Activated naive CD8-positive, alpha-beta T cell treated with anti-CD3 and anti-CD28 coated beads, Interleukin-2, amount 50 U/mL, for 16 hours (primary cell): ENCODE measurements at places on chromosomes 6 and 20.

DNA sequence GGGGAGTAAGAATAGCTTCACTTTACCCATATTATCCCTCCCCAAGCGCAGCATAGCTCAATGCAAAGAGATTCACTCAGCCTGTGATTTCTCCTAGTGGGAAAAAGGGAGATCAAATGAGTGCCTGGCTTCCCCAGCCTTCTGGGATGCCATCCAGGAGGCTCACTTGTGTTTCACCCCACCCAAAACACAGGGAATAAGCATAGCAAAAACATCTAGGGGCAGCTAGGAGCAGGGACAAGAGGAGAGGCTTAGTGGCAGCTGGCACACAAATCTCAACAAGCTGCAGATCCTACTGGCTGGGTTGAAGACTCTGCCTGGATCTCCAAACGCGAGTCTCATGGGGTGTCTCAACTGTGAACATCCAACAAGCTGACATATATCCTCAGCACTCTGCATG is 715.8 kb downstream of the RNF144B start:
- no peak for DNase-seq

DNA sequence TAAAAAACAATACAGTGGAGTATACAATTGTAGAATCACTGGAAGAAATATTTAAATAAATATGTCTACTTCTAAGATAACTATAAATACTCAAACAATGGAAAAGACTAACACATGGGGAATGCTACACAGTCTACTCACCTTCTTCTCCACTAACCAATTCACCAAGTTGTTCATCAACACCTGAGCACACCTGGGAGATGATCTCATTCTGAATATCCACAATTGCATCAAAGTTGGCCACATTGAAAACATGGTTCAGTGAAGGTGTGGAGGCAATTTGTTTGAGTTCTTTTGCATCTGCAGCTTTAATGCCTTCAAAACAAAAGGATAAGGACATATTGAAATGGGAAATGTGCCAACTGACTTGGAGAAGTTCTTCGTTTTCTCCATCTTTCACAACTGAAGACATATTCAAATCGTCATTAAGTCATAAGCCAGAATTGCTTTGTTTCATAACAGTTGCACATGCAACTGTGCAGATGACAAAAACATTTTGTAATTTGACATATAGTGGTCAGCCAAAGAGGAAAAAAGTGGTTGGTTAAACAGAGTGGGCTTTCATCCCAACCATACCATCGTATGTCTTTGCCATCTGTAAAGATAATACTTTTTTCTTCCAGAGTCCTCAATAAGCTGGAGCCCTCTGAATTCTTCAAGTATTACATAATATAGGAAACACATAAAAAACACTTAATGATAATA is 17.5 kb downstream of the COL12A1 start:
- DNase-seq, result no peak

DNA sequence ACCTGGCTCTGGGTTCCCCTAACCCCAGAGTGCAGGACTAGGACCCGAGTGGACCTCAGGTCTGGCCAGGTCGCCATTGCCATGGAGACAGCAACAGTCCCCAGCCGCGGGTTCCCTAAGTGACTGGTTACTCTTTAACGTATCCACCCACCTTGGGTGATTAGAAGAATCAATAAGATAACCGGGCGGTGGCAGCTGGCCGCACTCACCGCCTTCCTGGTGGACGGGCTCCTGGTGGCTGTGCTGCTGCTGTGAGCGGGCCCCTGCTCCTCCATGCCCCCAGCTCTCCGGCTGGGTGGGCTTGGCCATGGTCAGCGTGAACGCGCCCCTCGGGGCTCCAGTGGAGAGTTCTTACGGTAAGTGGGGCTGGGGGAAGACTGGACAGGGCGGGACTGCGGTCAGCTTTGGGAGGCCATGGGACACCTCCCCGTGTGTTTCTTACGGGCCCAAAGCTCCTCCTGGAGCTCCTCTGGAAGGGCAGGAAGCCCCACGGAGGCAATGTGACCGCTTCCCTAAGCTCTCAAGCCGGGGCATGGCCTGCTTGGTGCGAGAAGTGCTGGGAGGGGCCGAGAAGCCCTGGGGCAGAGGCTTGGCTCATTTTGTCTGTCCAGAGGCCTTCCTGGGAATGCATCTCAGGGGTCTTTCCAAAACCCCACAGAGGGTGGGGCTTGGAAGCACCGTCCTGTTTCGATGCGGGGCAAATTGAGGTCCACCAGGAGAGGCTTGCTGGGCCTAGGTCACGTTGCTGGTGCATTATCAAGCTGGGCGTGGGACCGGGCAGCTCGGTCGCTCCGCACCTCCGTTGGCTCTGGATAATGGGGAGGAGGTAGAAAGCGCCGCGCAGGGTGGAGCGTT is at the start of gene HNF4A:
Gene HNF4A (plus strand): TSS at position 202 of the 855 bp plus-strand sequence. CDS start 106 bp downstream, at position 308.
- no peak for DNase-seq

DNA sequence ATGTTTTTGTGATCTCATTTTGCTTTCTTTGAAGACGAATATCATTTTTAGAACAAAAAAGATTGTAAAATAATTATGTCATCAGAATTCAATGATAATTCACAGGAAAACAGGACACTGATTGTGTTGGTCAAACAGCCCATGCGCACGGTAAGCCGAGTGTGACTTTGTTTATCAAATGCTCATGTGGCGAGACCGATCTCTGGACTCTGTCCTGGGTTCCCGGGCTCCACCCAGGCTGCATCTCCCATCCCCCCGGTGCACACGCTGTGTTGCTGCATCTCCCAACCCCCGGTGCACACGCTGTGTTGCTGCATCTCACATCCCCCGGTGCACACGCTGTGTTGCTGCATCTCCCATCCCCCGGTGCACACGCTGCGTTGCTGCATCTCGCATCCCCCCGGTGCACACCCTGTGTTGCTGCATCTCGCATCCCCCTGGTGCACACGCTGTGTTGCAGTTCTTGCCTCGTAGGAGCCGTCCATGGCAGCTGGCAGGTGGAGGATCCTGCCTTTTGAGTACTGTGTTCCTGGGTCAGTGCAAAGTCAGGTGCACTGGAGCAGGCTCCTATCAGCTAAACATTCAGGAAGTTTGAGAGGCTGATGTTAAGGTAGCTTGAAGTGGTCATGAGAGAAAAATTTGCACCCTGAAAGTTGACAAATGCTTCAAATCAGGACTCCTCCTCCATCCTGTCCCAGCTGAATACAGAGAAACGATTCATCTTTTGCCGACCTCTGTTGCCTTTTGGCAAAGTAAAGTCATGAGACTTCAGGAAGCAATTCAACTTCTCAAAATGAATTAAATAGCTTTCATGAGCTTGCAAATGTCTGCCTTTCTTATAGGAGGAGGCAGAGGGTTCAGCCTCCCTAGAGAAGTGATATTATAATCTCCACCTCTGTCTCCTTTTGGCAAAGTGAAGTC is 77.1 kb upstream of the FRMD1 start:
- no peak for DNase-seq

DNA sequence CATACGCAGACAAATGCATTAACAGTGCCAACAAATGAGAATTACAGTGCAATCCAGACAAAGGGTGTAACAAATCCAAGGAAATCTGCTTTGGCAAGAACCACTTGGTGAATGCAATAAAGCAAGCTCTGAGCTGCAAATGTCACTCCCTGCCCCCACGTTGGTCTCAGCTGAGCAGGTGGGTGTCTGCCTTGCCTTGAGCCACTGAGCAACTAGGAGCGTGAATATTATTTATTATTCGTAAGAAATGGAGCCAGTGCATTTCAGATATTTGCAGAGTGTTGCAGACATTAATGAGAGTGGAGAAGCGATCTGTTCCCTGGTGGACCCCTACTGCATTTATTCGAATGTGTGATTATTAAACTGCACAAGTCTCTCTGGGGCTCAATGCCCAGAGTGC is 36.6 kb upstream of the F13A1 start:
- DNase-seq, result no peak

DNA sequence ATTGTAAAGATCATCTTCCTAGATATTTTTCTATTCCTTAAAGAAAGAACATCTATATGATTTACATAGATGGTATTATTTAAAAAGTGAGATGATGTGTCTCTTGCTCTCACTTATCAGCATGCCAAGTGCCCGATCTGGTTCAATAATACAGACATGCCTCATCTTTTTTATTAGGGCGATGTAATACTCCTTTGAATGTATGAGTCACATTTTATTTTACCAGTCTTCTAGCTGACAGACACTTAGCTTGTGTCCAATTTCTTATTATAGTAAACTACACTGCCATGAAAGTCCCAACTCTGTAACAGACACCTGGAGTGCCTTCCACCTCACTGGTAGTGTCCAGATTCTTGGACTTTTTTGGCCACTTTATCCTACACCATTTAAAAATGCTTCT is 586.6 kb upstream of the BTBD3 start:
- no peak for DNase-seq
